NCI-H146 (cell line): ENCODE measurements at places on chromosomes 3 and 15.

GRCh38 chr3:142444343-142444742 is 3.5 kb downstream of the XRN1 start:
- no peak for DNase-seq

GRCh38 chr3:30618526-30618925 is 12.1 kb downstream of the TGFBR2 start:
- DNase-seq, result no peak

- DNase-seq, result peak; percentile 34
These were observed 7.7 kb downstream of the CHAC1 start for GRCh38 chr15:40960925-40961324.

GRCh38 chr3:23712656-23713559 is 92.8 kb upstream of the UBE2E1 start:
- peak; percentile 86 for DNase-seq

DNA sequence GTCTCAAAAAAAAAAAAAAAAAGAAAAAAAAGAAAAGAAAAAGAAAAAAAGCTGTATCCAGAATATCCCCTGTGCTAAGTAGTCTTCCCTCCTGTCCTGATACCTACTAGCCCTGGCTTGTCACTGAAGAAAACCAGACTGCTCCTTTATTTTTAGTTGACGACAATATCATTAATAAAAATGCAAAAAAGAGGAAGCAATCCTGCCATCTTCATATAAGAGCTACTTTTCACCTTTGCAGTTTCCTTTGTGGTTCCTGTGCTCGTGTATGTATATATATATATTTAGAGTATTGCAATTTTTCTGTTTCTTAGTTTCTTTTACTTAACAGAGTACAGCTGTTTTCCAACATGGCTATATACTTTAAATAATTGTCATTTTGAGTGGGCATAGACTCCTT is 13.6 kb downstream of the C3orf20 start:
- no peak for DNase-seq

- no peak for DNase-seq
These were observed 363.6 kb downstream of the MECOM start for GRCh38 chr3:169299889-169300288.

GRCh38 chr15:85329561-85330422 is 50.6 kb upstream of the AKAP13 start:
- DNase-seq, result no peak

DNA sequence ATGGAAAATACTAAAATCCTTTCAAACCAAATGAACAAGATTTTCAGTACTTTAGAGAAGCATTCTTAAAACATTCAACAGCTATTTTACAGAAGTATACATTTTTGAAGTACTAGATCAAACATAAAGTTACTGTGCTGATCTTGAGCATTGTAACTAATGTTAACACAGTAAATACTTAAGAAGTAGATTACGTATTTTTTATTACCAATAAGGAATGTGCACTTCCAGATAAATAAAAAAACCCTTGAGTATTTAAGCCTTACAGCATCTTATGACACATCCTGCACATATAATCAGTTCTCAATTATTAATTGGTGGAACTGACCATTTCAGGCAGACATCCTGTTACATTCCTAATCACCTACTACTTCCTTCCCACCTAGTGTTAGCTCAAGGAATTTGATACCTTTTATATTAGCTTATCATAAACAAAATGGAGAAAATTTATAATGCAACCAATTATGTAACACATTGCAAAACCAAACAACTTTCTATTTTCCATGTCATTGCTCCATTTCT is 32.8 kb downstream of the COPS2 start:
- DNase-seq, result no peak

- no peak for DNase-seq
These were observed 47.2 kb upstream of the SMAD6 start for GRCh38 chr15:66654739-66655375.

GRCh38 chr15:65041787-65042186 is 3.4 kb upstream of the SLC51B start:
- DNase-seq, result no peak

DNA sequence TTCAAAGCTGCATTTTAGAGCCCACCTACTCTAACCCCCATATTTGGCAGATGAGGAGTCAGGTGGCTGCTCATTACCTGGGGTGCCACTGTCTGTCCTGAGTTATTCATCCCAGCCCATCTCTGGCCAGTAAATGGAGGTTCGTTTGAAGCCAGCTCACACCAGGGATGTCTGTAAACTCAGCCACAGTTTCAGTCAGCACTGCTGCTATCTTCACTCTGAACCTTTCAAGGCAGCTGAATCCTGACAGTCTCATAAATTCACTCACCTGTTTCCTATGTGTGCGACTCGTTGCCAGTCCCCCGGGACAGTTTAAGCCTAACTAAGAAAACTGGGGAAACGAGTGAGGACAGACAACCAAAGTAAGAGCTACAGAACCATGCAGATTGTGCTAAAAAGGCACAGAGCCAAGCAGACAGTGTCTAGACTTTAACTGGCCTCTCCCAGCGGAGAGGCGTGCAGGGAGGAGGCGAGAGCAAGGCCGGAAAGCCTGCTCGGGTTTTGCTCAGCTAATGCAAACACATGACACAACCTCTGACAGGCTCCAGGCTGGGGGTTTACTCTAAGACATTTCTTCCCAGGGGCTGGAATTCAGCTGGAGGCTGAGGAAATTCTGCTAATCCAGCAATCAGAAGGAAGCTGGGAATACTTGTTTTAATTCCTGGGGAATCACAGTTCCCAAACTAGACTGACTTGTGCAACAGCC is 12.0 kb downstream of the FSTL1 start:
- no peak for DNase-seq

DNA sequence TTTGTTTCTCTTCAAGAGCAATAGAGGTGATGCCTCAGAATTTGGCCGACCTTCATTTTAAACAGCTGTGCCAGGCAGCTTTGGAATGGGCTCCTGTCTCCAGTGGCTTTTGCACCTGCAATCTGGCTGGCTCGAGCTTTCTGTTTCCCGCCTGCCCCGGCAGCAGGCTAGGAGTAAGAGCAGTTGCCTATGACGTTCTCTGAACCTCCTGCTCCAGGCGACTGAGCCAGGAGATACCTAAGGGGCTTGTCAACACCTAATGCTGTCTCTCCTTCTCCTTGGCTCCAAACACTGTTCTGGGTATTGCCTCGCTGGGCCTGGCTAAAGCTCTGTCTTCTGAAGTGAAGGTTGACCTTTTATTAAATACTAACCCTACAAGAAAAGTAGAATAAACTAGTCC is 229.9 kb downstream of the LRRN1 start:
- DNase-seq, result no peak

- DNase-seq, result no peak
These were observed 224.8 kb downstream of the KCNMB2 start for GRCh38 chr3:178761024-178761423.

DNA sequence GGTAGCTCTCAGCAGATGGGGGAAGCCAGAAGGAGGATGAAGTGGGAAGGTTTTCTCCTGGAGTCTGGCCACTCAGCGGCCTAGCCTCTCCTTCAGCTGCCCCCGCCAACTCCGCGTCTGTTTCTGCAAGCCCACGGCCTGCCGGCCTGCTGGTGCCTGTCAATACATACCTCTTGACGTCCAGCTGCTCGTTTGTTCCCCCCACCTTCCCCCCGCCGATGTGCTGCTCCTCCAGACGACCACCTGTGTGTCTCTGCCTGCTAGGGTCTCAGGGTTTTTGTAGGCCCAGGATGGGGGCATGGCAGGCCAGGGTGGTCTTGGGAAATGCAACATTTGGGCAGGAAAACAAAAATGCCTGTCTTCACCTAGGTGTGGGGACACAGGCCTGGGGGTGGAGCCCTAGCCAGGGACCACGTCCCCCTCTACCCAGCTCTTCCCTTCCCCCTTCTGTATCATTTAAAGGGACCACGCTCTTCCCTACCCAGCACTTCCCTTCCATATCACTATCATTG is 137.8 kb downstream of the ALCAM start:
- no peak for DNase-seq

DNA sequence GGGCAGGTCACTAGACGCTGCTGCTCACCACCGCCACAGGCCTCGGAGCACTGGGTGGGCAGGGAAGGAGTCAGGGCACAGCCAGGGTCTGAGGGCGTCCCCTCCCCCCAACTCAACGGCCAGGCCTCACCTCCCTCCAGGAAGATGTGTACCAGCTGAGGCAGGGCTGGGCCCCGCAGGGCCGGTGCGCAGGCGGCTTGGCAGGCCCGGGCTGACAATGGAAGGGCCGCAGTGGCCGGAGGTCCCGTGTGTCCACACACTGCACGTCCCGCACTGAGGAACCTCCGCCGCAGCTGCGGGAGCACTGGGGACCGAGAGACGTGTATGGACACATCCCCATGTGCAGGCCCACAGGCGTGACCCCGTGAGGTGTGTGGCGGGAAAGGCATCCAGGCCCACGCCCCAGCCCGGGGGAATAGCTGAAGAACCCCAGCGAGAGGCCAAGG is 47.4 kb downstream of the ADAMTS7 start:
- DNase-seq, result no peak
